Adipocyte (in vitro differentiated cells): ENCODE measurements at places on chromosomes 1 and 21.
A peak's percentile ranks its signal among the peaks of the same experiment; 100 is the strongest.

GRCh38 chr1:67850611-67851075 lies 17.4 kb upstream of the GNG12 start:
- peak; percentile 83 for DNase-seq

GRCh38 chr1:2890221-2890850 lies 88.8 kb upstream of the TTC34 start:
- no peak for DNase-seq

DNA sequence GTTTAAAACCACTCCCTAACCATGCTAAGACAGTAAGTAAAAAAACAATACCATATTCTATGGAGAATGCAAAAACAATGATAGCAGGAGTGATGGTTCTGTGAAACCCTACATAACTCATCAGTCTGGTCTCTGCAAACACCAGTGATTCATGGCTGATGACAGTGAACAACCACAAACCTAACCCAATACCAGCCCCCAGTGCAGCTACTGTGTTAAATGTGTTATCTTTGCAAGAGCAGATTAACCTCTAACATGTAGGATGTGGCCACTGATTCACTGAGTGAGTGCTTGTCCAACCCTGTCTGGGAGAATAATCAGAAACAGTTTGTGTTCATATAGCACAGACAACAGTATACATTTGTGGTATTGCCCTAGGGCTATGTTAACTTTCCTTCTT lies 100.2 kb upstream of the COG2 start:
- DNase-seq: no peak

DNA sequence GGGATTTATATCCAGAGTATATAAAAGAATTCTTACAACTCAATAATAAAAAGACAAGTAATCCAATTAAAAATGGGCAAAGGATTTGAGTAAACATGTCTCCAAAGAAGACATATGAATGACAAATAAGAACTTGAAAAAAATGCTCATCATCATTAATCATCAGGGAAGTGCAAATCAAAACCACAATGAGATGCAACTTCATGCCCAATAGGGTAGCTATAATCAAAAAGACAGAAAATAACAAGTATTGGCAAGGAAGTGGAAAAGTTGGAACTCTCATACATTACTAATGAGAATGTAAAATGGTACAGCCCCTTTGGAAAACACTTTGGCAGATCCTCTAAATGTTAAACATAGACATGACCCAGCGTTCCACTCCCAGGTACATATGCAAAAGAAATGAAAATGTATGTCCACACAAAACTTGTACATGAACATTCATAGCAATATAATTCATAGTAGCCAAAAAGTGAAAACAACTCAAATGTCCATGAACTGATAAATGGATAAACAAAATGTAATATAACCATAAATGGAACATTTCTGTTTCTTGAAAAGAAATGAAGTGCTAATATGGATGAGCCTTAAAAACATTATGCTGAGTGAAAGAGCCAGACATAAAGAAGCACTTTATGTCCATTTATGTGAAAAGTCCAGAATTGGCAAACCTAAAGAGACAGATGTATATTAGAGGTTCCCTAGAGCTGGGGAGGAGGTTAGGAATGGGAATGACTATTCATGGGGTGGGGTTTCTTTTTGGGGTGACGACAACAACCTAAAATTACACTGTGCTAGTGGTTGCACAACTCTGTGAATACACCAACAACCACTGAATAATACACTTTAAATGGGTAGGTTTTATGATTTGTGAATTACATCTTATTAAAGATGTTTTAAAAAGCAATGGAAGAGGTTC lies 259.7 kb downstream of the RHOU start:
- DNase-seq: no peak

GRCh38 chr1:211345719-211346118 lies 19.1 kb downstream of the TRAF5 start:
- no peak for DNase-seq

DNA sequence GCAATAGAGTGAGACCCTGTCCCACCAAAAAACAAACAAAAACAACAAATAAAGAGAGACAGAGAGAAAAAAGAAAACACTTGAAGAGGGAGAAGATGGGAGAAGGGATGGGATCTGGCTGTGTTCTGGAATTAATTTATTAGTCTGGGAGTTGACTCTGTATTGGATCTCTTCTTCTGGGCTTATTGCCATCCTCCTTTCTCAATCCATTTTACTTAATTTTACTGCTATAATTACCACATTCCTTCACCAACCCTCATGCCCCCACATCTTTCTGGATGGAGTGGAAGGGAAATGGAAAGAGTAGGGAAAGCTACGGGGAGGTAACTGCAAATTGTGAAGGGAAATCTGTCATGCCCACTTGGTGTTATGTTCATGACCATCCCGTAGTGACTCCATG lies 42.9 kb downstream of the FMN2 start:
- DNase-seq: peak; percentile 7

- no peak for DNase-seq
Observed at GRCh38 chr1:211610779-211611556, 32.0 kb upstream of the SLC30A1 start.

DNA sequence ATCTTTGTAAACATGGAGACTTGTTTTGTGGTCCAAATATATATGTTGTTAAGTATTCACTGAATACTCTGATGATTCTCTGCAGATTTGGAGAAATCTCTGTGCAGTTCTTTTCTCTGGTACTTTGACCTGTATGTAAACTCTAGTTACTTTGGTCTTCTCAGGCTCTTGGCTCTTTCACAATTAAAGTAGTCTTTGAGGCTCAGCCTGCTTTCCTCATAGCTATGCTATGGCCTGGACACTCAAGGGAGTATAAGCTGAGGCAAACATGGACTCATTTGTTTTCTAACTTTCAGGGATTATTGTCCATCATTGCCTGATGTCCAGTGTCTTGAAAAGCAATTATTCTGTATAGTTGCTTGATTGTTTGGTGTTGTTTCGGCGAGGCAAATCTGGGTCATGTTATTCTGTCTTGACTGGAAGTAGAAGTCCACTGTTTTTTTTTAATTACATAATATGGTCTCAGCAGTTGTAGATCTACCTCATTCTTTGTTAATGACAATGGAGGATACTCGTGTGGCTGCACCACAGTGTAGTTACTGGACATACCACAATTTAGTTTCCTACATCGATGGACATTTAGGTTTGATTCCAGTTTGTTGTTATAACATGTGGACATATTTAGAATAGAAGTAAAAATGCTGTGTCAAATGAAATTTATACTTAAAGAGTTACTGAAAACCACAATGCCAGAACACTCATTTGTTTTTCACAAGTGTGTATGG lies 9.2 kb downstream of the PTBP2 start:
- peak; percentile 42 for DNase-seq

GRCh38 chr1:20992322-20993056 lies 184.2 kb downstream of the EIF4G3 start:
- DNase-seq: peak; percentile 87

DNA sequence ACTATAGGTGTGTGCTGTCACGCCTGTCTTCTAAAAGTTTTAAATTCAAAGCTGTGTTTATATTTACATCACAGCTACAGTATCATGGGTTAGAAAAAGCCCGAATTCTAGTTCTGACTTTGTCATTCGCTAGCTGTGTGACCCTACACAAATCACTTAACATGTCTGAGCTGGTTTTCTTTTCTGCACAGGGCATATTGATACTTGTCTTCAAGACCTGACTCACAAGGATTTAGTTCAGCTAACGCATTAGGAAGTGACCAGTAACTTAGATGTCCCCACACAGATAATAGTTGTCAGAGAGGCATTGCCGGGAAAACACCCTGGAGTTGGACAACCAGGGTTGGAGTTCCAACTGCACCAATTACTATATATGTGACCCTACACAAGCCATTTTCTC lies 25.9 kb downstream of the GIPC2 start:
- no peak for DNase-seq

DNA sequence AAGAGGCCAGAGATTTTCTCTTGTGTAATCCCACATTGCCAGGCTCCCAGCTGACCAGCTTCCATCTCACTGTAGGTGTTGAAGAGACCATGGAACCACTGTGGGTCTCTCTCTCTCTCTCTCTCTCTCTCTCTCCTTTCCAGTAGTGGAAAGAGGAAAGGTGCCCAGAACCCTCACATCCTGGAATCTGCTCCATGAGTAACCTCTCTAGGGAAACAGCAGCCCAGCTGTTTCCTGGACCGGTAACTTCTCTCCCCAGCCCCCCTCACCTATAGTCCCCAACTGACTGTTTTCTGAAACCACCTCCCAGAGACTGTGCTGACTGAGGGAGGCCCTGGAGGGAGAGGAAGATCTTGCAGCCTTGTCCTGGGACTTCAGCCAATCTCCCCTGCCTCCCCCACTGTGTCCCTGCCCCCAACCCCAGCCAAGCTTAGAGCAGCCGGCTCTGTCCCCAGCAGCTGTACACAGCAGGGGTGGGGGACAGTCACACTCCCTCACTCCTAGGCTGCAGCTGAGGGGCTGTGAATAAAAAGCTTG lies 20.6 kb upstream of the SLC45A3 start:
- no peak for DNase-seq

- DNase-seq: no peak
Observed at GRCh38 chr1:78269591-78269990, 221.2 kb upstream of the PTGFR start.

GRCh38 chr1:82894635-82895034 lies 1093.9 kb downstream of the ADGRL2 start:
- DNase-seq: no peak

DNA sequence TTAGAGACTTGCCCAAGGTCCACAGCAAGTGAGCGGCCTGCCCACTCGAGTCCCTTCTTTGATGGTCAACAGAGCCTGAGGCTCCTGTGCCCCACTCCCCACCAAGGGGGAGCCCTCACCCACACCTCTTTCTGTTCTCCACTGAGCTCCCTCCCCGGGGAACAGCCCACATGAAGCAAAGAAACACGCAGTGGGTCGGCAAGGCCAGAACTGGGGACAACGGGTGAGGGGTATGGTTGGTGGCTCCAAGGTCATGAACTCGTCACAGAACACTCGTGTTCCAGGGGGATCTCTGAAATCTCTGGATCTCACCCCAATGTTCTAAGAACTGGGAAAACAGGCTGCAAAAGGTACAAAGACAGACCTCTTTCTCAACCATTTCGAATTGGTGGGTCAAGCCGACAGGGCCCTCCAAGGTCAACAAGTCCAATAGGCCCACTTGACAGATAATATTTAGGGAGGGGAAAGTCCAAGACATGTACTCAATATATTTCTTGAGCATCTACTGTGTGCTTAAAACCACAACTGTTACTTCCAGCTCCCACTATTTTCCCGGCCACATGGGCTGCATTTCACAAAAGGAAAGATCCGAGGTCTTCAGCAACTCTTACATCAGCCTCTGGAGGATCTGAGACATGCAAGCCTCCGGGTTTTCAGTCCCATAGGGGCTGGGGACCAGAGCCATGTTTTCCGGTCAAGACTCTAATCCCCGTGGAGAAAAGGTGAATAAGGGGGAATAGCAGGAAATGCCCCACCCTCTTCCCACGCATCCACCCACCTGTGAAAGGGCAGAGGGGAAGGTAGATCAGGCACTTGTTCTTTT lies 1.1 kb upstream of the RAP1GAP start:
- DNase-seq: no peak

- DNase-seq: no peak
Observed at GRCh38 chr1:235867903-235868469, 1.3 kb upstream of the LYST start.

DNA sequence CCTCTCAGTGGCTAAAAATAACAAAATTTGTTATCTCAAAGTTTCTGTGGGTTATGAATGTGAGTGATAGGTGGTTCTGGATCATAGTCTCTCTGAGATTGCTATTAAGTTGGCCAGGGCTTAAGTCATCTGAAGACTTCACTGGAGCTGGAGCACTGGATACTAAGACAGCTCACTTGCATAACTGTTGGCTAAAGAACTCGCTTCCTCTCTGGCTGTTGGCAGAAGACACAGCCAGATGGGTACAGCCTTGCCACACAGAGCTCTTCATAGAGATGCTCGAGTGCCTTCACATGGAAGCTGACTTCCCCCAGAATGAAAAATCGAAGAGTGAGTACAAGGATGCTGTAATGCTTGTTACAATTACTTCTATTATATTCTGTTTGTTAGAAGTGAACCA lies 333.8 kb downstream of the ZP4 start:
- DNase-seq: no peak

GRCh38 chr1:16720351-16721223 lies 19.7 kb upstream of the RNU1-4 start:
- no peak for DNase-seq

DNA sequence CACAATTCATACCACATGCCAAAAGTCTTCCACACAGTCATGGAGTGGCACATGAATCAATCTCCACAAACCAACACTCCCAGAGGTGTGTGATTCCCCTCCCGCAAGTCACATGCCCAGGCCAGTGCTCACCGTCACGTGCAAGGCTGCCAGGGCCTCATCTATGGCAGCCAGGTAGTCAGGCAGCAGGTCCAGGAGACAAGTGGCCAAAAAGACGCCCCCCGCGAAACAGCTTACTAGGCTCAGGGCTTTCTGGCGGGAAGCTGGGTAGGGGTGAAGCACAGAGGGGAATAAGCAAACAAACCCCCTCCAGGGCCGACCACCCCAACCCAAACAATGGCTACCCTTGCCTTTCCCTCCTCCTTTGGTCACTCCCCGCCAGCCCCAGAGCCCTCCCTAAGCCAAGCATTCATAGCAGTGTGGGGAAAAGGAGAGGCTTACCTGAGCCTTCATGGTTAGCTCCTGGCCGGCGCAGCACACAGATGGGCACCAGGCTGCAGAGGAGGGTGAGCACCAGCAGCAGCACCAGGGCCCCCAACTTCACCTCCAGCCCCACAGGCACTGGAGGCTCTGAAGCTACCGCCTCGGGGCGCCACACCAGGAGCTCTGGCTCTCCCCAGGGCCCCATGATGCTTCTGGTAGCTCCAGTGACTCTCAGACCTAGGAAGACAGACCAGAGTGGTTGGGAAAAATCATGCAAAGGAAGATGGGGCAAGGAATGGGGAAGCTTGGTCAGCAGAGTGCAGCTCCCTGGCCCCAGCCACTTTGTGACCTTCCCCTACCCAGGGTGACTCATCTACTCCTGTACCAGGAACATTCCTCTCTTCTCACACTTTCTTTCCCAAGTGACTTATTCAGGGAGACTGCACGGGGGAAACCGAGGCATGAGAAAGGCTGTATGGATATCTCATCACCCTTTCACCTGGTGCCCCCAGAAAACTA lies 978 bp downstream of the SLC39A1 start:
- DNase-seq: peak; percentile 71

- DNase-seq: peak; percentile 88
Observed at GRCh38 chr1:231211005-231211857, 29.8 kb upstream of the GNPAT start.

- DNase-seq: peak; percentile 82
Observed at GRCh38 chr1:61079898-61080336, 2.4 kb upstream of the NFIA start.

GRCh38 chr1:168112673-168113305 lies 23.9 kb downstream of the GPR161 start:
- peak; percentile 71 for DNase-seq

DNA sequence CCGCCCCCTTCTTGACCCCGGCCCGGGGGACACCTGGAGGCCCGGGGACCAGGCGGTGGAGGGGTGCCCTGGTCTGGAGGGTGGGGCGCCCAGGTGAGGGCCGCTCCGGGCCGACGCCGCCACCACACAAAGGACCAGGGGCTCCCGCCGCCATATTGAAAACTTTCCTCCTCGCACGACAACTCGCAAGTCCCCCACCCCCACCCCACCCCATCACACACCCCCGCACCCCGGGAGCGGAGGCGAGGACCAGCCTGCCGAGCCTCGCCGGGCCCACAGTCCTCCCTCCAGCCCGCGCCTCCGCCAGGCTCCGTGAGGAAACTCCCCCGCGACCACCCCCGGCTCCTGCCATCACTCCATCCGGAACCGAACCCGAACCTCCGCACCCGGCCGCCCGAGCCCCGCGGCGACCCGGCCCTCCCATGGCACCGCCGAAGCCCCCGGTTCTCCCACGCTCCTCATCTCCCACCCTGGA lies 733 bp downstream of the KDM5B start:
- peak; percentile 76 for DNase-seq
